Effector memory CD4-positive, alpha-beta T cell (primary cell): ENCODE measurements at places on chromosomes 5 and 9.

- no peak for DNase-seq
Measured at GRCh38 chr5:139667730-139668063, 19.5 kb downstream of the CXXC5 start.

GRCh38 chr5:62593331-62593730 lies 14.7 kb downstream of the LRRC70 start:
- no peak for DNase-seq

GRCh38 chr9:117815948-117816347 lies 111.7 kb downstream of the TLR4 start:
- DNase-seq = no peak

DNA sequence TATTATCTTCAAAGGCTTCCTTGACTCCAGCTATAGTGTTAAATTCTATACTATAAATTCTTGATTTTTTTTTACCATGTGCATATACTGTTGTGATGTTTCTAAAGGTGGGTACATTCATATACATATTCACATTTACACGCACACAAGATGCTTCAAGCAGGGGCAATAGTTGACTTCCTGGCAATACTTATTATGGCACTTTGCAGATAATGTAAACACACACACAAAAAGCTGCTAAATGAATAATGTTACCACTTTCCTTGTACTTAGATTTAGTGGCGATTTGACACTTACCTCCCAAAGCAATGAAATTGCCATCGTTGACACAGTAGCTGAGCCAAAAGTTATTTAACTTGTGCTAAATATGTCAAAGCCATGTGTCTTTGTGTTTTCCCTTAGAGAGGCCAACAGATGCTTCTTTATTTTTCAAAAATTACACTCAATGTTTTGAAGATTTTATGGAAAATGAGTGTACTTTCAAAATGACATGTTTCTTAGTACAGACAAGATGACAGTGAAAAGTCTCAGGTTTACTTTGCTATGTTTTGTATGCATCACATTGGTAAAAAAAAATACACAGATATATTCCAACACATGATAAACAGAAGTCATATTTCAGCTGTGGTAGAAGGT lies 12.2 kb upstream of the ERAP2 start:
- no peak for DNase-seq
